Stimulated activated CD4-positive, alpha-beta T cell treated with anti-CD3 and anti-CD28 coated beads, Interleukin-15, amount 100 ng/mL, for 48 hours (primary cell): ENCODE measurements at places on chromosomes 5 and 9.

GRCh38 chr9:75197561-75197960 lies 109.2 kb downstream of the OSTF1 start:
- DNase-seq: no peak

GRCh38 chr5:149060325-149060724 lies 2.5 kb downstream of the SH3TC2 start:
- no peak for DNase-seq

DNA sequence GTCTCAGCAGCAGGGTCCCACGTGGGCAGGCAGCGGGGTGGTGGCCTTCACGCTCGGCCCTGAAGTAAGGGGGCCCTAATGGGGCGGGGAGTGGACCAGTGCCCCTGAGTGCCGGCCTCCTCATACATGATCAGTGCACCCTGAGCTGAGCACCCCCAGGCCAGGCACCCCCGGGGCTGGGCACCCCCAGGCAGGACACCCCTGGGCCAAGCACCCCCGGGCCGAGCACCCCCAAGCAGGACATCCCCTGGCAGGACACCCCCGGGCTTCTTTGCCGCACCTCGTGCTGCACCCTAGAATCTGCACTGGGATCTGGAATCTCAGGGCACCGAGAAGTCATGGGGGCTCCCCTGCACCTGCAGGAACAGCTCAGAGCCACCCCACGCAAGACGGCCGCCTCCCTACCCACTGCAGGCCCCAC lies 51.4 kb downstream of the EXD3 start:
- DNase-seq: no peak

DNA sequence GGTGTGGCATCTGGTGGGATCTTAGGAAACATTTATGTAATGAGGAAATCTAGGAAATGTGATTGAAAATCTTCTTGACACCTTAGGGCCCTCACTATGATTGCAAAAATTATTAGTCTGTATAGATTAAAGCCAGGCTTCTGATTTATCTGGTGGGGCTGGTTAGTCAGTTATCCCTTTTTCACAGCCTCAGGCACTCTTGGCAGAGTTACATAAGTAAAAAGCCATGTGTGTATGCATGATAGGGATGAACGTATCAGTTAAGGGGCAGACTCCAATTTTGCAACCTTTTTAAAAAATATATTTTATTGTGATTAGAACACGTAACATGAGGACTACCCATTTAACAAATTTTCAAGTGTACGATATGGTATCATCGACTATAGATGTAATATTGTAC lies 30.6 kb upstream of the RAB14 start:
- no peak for DNase-seq

DNA sequence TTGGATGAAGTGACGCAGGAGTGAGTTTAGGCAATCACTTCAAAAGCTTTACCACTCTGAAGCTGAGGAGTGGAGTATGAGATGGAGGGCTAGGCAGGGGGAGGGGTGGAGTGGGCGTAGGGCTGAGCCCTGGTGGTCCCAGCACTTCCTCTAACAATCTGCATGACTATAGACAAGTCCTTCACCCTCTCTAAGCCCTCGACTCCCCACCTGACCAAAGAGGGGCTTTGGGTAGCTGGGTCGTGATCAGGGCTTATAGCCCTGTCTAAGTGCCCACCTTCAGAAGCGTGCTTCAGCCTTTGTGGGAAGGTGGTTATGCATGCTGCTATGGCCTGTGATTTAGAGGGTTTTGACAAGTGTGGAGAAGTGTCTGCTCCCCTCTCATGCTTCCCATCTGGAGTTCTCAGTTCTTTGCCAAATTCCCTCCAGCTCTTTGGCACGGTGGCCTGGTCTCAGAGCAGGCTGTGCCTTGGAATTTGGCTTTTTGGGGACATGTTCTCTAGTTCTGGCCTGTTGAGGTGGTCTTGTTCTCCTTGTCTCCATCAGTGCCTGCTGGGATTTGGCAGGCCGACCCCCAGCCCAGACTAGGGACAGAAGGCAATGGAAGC lies 53.0 kb downstream of the ACTBL2 start:
- DNase-seq: no peak

- no peak for DNase-seq
Observed at GRCh38 chr5:108257996-108258395, 123.9 kb downstream of the FBXL17 start.

DNA sequence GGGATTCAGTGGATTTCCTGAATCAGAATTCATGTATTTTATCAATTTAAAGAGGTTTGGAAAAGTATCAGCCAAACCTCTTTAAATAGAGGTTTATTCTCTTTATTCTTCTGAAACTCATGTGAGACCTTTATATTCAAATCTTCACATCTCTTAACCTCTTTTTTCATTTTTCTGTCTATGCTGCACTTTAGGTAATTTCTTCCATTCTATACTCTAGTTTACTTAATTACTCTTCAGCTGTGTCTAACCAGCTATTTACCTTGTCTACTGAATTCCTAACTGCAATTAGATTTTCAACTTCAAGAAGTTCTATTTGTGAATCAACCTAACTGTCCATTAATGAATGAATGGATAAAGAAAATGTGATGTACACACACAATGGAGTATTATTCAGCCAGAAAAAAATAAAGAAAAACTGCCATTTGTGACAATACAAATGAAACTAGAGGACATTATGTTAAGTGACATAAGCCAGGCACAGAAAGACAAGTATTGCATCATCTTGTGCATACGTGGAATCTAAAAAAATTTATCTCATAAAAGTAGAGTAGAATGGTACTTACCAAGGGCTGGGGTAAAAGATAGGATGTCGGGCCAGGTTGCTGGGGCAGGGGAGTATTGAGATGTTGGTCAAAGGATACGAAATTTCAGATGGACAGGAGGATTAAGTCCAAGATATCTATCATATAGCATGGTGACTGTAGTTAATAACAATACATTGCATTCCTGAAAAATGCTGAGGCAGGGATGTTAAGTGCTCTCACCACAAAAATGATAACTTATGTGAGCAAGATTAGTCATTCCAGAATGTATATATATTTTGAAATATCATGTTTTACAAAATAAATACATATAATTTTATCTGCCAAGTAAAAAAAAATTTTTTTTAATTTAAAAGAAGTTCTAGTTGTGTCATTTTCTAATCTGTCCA lies 129.5 kb upstream of the LRRTM2 start:
- no peak for DNase-seq

GRCh38 chr5:116574367-116575325 lies at the start of gene SEMA6A:
Gene SEMA6A (minus strand): TSS chr5:116574823. CDS start chr5:116504944, 69,879 bp downstream.
- peak; percentile 63 for DNase-seq

DNA sequence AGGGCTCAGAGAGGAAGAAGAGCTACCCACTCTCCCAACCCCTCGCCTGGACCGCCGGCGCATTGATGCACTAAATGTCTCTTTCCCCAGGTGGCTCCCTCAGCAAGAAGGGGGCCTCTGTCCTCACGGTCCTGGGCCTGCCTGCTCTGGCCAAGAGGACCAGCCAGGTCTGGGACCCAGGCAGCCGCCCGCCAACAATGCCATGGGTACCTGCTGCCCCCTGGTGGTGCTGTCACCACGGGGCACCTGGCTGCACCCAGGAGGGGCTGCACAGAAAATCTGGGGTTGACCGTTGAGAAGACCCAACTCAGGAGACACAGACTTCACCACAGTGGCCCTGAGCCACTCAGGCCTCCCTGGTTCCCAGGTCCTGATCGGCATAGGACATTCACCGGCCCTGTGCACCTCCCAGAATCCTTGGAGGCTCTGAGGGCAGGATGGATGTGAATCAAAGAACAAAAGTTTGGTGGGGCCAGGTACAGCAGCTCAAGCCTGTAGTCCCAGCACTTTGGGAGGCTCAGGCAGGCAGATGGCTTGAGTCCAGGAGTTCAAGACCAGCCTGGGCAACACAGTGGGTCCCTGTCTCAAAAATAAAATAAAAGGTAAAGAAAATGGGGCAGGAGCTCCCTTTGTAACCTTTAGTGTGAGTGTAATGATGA lies 2.4 kb upstream of the VAV2 start:
- peak; percentile 69 for DNase-seq

- DNase-seq: no peak
Observed at GRCh38 chr5:44267909-44268308, 121.3 kb downstream of the FGF10 start.
